Activated CD8-positive, alpha-beta T cell treated with anti-CD3 and anti-CD28 coated beads for 36 hours (primary cell): ENCODE measurements at places on chromosomes 4 and X.

- no peak for DNase-seq
These were observed 17.7 kb downstream of the UBE2D3 start for GRCh38 chr4:102809691-102810090.

GRCh38 chr4:72110886-72111285 is 79.1 kb downstream of the NPFFR2 start:
- DNase-seq: no peak

DNA sequence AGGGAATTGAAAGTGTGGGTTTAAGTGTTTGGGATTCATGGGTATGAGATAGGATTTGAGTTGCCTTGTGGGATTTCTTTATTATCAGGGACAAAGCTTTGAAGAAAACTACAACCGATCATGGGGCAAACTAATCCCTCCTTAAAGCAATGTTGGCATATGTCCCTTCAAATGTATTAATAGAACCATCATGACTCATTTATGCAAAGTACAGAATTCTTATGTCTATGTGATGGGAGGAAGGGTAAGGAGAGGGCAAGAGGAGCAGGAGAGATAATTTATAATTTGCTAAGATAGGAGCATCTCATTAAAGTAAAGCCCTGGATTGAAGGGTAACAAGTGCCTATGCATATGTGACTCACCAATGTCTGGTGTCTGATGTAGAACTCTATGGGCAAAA is 94.2 kb downstream of the PHEX start:
- DNase-seq: no peak

GRCh38 chr4:18480928-18481327 is 459.4 kb upstream of the LCORL start:
- DNase-seq: no peak

GRCh38 chrX:43940816-43941474 is 32.2 kb downstream of the NDP start:
- DNase-seq: no peak

GRCh38 chr4:169823685-169824084 is 65.9 kb upstream of the HPF1 start:
- peak; percentile 38 for DNase-seq
